ENCODE measurements at places on chromosomes 16 and 17.

DNA sequence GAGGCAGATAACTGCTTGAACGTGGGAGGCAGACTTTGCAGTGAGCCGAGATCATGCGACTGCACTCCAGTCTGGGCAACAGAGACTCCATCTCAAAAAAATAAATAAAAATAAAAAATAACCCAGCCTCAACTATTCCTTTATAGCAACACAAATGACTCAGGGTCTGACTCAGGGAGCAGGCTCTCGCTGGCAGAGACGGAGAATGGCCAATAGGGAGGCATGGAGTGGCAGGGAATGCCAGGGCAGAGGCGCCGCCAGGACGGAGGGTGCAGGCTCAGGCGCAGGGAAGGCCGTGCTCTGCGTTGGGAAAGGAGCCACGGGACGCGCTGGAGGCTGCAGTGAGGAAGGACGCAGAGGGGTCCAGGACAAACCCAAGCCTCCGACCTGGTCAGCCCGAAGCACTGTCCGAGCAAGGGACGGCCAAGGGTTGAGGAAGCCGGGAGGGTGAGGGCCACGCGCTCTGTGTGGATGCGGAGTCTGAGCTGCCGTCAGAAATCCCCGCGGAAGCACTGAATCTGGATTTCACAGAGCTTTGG lies 40.3 kb downstream of the PKD1 start:
- DNase-seq, result no peak

DNA sequence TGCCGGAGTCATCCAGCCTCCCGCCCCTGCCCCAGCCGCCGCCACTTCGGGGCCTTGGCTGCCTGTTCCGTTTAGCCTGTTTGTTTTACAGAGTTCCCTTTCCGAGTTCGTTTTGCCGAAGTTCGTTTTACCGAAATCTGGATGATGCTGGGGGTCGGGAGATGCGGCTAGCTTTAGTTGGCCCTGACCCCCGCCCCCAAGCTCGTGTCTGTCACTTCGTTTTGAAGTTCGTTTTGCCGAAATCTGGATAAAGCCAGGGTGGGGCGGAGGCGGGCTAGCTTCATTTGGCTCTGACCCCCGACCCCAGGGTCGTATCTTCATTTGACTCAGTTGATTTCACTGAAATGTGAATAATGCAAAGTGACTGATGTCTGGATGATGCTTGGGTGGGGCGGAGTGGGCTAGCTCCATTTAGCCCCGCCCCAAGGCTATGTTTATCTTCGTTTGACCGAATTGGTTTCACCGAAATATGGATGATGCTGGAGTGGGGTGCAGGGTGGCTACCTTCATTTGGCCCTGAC lies 591 bp downstream of the PSMD7 start:
- DNase-seq, result no peak

- DNase-seq, result no peak
Measured at GRCh38 chr16:55083052-55083451, 152.4 kb downstream of the IRX5 start.

- DNase-seq, result no peak
Measured at GRCh38 chr17:74637265-74637664, 13.7 kb upstream of the CD300E start.

GRCh38 chr16:68450741-68451255 lies 2.5 kb upstream of the SMPD3 start:
- no peak for DNase-seq

- DNase-seq, result no peak
Measured at GRCh38 chr16:78310196-78310595, 210.7 kb downstream of the WWOX start.

DNA sequence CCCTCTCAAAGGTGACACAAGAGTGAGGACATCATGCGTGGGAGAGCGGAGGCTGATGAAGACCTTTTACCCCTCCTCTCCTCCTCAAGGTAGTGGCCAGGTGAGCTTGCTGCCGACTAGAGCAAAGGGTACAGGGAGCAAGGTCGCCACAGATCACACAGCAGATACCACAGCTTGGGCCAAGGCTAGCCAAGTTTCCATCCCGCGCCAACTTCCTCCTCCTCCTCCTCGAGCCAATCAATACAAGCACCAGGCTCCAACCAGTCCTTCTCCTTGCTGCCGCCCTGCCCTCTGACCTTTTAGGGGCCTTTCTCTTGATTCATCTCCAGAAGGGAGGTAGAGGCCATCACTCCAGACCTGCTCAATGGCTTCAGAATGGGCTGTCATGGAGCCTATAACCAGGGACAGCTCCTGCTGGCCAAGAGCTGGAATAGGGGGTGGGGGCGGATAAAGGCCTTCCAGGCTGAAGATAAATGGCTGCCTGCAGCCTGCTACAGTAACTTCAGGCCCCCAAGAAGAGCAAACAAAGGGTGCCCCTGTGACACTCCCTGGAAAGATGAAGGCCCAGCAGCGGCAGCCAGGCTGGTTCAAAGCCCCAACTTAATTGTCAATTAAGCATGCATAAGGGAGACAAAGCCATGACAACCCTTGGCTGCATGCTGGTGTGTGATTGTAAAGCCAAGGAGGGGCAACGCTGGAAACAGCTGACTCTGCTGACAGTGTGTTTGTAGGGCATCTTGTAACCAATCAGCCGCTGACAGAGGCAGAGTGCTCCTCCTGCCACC lies 17.8 kb downstream of the HNF1B start:
- DNase-seq, result no peak

DNA sequence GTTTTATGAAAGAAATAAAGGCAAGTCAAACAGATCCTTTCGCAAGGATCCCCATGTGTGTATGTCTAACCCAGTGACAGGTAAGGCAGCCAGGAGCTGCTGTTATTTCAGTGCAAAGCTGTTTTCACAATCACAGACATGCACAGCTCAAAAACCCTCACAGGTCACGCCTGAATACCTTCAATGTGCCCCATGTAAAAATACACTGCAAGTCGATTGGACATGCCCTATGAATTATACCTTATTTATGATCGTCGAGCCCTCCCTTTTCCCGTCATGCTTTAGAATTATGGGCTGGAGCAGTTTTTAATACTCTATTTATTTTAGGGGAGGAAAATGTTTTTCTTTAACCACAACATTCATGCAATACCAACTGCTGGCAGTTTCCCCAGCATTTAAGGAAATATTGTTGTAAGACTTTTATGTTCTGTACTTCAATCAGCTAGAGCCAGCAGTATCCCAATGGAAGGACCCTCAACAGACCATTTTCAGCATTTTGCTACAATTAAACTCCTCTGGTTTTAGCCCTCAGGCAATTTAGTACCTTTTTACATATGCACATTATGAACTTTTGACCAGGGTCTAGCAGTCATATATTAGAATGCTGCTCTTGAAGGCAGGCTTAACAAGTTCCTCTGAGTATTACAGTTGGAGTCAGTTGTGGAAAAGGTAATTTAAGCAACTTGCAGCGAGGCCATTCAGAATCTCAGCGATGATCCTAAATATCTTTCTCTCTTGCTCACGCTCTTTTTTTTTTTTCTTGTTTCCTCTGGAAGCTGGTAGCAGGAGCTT lies 362.2 kb downstream of the WWOX start:
- DNase-seq, result no peak

DNA sequence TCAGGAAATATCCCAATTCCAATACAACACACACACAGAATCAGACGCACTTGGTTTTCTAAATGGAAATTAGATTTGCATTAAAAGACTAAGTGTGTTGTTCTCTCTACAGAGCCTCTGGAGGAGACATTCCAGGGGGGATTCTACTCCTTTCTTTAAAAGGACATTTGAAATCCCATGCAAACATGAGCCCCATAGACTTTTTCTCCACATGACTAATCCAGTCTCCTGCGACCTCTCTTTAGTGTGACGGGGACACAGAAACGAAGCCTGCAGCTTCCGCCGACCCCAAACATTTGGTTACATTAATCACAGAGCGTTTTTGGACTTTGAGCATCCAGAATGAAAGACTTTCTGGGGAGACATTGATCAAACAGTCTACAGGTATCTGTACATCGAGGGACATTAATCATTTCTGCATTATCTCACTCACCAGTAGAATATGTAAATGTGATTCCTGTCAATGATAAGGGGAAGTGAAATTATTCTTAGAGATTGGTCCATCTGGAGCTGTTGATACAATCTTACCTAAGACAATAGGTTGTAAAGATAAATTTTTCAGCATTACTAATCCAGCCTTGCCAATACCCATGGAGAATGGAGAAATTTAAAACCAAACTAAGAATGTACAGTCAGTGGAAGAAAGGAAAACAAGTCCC lies 103.4 kb upstream of the IRX3 start:
- DNase-seq, result no peak

DNA sequence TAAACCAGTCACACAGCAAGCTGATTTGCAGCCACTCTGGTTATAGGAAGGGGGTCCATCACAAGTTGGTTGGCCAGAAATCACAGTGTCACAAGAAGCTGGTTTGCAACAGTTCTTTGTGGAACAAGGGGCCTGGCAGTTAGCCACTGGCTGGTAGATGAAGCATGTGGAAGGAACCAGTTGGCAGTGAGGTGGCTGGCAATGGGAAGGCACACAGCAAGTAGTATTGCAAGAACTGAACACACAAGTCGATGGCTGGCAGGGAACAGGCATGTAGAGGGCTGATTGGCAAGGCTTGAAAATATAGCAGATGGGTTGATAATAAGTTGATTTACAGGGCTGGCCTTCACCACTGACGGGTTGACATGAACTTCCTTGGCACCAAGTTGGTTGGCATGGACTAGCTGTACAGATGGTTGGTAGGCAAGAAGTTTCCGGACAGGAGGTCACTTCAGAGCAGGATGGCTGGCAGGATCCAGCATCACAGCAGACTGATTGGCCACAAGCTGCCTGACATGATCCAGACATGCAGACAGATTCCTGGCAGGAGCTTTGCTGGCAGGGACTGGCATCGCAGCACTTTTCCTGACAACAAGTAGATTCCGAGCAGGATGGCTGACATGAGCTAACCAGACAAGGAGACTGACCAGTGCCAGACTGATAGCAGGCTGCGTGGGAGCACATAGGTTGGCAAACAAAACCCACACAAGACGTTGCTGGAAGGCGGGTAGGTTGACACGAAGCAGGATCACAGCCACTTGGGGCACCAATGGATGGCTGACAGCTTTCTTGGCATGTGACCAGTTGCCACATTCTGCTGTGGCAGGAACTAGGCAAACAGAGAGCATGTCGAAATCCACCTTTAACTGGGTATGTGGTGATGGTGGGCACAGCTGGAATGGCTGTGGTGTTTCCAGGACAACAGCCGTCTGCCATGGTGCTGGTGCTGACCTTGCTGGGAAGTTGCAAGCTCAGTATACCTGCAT lies at the start of gene KRTAP29-1:
Gene KRTAP29-1, minus strand, starts transcription at position 936 of the 986 bp plus-strand sequence. Its CDS starts 0 bp downstream, at position 936.
- no peak for DNase-seq

- DNase-seq, result no peak
Measured at GRCh38 chr17:59846394-59847165, 46.2 kb downstream of the TUBD1 start.

- DNase-seq, result peak; percentile 41
Measured at GRCh38 chr17:39632153-39632941, 4.6 kb upstream of the STARD3 start.

DNA sequence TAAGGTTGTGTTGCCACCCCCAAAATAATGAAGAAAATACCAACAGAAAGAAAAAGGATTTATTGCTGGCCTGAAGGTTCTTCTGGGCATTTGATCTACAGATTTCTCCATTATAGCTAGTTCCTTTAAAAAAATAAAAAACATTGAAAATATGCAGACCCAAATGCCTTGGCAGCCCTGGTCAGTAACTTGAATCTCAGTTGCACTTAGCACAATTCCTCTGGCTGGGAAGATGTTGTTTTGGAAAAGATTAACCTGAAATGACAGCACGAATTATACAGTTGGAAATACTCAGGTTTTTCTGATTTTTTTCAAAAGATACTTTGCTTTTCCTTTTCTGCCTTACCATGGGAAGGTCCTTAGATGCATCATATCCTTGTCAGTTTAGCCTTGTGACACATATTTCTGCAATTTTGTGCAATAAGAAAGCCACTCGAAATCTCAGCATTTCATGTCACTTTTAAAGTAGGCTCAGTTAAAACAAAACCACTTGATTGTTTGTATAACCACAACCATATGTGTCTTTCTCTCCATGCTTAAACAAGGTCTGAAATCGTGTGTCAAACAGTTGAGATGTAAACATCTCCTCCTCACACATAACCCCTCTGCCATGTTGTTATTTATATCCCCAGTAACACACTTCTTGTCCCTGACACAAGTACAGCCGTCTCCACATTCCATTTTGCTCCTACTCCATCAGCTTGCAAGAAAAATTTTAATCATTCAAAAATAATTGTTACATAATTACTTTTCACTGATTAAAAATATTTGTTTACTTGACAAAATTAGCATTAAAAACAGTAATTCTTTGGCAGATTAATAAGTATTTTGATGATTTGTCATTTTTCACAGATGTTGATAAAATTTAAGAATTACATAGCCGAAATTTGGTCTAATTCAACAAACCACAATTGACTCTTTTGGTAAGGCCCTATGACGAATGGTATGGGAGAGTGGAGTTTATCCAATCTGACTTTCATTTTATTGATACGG lies 61.1 kb downstream of the SIAH1 start:
- no peak for DNase-seq

GRCh38 chr16:10514369-10515055 lies 65.9 kb downstream of the EMP2 start:
- DNase-seq, result peak; percentile 63

DNA sequence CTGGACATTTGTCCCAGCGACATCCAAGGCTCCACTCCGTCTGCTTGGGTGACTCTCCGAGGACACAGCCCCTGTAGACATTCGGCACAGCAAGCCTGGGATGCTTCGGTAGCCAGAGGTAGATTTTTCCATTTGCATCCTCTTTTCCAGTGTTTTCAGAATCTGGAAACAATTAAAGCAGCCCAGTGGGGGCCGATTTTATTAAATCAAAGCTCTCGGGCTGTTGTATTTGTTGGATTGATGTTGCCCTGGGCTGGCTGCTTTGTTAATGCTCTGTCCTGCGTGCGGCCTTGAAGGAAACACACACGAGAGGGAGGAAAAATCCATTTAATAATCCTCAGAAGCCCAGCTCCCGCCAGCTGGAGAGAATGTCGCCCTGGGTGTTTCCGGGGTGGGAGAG lies 158.1 kb upstream of the CIBAR2 start:
- no peak for DNase-seq

- DNase-seq, result no peak
Measured at GRCh38 chr16:69727916-69728270, 1.5 kb upstream of the NQO1 start.

- peak; percentile 20 for DNase-seq
Measured at GRCh38 chr16:75420987-75421819, 12.1 kb downstream of the CFDP1 start.

GRCh38 chr16:49592546-49593423 lies 219.2 kb downstream of the C16orf78 start:
- no peak for DNase-seq

GRCh38 chr16:3651461-3652372 lies 2.8 kb upstream of the DNASE1 start:
- DNase-seq, result no peak
